Activated CD8-positive, alpha-beta memory T cell treated with anti-CD3 and anti-CD28 coated beads for 4 hours (primary cell): ENCODE measurements at places on chromosomes 2 and 18.

GRCh38 chr2:46174345-46175170 lies 122.6 kb upstream of the EPAS1 start:
- DNase-seq, result no peak

DNA sequence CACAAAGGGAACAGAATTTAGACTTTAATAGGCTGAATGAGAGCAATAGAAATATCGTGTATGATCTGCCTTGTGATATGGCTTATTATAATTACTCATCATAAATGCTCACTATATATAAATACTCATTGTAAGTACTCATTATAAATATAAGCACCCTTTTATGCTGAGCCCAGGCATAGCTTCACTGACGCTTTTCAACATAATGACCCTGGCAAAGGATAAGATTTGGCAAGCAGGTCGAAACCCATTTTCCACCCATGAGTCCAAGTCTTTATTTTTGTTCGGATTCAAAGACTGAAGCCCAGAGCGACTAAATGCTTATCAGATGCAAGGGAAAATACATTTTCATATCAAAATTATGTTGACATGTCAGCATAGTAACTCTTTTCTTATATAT lies 500.4 kb downstream of the SLC4A3 start:
- no peak for DNase-seq

DNA sequence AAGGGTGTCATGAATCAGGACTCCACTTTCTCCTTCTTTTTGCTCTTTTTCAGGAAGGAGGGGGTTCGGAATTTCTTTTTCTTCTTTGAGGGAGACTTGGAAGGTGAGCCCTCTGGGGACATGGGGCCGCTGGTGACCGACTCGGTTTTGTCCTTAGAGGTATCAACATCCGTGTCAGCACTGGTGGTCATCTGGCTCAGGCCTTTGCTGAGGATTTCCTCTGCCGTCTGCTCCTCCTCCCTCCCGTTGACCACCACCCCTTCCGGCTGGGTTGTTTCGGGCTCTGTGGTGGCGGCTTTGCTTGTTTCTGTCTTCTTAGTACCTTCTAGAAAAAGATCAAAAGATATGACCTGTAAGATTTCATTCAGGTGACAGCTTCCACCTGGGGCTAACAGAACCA lies 104.6 kb downstream of the ADD2 start:
- DNase-seq, result no peak

- no peak for DNase-seq
These were observed 268.8 kb downstream of the IKZF2 start for GRCh38 chr2:212882626-212883025.
